ENCODE measurements at places on chromosomes 12 and 14.
A peak's percentile ranks its signal among the peaks of the same experiment; 100 is the strongest.

- peak; percentile 99 for DNase-seq
Observed at GRCh38 chr14:76918782-76919394, 92.7 kb downstream of the LRRC74A start.

GRCh38 chr14:90671382-90672234 lies 144.6 kb downstream of the TTC7B start:
- no peak for DNase-seq

DNA sequence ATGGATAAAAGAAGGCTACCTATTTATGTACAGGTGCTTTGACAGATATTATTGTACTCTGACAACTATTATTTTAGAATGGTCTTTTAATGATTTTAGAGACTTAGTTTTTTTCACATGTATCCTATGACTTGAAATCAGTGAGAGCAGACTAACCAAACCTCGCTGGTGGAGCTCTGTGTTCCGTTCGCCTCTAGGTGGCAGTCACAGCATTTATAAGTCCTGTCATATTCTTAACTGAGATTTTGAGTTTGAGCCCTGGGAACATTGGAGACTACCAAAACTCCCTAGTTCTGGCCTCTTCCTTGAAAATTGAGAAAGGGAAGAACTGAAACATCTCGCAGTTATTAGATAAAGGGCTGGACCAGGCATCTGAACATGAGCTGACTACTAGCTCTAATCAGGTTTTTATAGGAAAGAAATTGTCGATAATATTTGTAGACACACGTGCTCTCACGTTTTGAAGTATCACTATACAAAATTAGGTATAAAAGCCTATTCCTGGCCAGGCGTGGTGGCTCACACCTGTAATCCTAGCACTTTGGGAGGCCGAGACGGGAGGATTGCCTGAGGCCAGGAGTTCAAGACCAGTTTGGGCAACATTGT lies 48.3 kb downstream of the TTLL5 start:
- DNase-seq = peak; percentile 80

DNA sequence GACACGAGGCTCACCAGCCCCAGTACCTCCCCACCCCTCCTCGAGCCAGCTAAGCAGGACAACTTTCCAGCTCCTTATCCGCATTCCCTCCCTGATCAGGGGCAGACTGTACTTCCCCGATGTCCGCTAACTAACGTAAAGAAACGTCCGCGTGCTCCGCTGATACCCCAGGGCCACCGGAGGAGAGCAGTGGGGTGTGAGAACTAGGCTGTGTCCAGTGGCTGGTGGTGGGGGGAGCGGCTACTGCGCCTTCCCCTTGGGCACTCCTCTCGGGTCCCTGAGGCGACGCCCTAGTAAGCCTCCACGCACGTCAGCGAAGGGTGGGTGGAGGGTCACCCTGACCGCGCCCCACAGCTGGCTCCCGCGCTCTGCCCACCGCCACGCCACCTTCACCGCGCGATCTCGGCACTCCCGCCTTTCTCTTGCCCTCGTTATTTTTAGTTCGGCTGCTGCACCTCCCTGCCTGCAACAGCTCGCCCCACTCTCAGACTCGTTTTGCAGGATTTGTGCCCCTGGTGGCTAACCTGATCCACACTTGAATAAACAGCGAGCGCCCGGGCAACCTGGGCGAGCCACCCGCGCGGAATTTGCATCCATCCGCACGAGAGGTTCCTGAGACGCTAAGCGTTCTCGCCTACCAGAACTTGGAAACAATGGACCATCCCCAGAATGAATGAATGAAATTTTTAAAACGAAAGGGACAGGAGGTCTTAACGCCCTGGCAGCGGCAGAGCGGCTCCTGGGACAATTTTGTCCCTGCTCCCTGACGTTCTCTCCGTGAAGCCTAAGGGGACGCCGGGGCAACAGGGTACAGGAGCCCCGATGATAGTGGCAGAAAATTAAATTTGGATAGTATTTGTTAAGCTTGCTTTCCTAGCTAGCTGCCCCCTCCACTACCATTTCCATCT lies 6.9 kb upstream of the BMP4 start:
- peak; percentile 50 for DNase-seq

DNA sequence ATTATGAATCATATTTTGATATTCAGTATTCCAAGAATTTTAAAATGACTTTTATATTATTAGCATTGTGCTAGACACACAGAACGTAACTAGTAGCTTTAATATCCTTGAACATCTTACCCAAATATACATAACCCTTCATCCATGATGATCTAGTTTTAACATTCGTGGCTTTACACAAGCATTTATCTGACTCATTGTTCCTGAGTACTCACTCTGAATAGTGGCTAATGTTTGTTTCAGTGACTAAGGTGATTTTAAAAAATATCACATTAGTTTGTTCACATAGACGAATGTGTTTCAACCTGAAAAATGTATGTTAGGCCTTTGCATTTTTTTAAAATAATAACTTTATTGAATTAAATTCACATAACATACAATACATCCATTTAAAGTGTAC lies 80.0 kb upstream of the PTPRQ start:
- no peak for DNase-seq

- DNase-seq = peak; percentile 81
Observed at GRCh38 chr12:114704096-114704495, 20.1 kb upstream of the TBX3 start.

DNA sequence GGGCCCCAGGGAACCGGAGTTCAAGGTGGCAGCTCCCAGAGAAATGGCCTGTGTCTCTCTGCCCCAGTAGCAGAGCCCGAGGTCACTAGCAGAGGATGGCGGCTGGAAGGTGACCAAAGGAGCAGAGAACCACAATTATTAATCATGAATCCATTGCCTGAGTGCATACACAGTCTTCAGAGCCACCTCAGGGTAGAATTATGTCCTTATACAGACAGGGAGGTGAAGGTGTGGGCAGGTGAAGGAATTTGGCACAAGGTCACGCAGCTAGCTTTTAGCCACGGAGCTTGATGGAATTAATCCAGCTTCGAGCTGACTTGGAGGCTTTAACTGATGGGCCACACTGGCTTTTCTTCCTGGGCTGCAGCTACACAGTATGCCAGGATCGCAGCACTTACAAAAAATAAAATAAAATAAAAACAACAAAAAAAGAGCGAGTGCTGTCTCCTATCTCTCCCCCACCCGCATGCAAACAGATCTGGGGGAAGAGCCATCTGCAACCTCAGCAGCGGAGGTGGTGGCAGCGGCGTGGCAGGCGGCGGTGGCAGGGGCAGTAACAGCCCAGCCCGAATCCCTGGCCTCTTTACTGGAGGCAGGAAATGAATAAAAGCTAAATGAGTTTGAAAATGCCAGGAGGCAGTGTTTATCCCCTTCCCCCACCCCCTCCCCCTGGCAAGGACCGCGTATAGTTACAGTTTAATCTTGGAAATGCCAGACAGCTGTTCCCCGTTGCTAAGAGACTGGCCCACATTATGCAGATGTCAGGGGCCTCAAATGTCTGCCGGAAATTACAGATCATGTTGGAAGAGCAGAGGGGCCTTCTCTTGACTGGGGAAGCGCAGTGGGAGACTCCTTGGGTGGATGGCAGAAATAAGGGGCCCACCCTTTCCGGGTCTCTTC lies 93.5 kb downstream of the LRRC74A start:
- peak; percentile 88 for DNase-seq

- DNase-seq = peak; percentile 62
Observed at GRCh38 chr12:47507221-47507620, 198.6 kb downstream of the RPAP3 start.

DNA sequence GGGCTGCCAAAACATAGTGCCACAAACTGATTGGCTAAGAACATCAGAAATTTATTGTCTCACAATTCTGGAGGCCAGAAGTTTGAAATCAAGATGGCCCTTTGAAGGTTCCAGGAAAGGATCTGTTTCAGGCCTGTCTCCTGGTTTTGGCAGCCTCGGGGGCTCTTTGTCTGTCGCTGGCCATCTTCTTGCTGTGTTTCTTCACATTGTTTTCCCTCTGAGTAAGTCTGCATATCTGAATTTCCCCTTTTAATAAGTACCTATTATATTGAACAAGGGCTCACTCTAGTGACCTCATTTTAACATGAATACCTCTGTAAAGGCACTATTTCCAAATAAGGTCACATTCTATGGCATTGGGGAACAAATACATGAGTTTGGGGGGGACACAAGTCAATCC lies 467.1 kb upstream of the MGAT4C start:
- no peak for DNase-seq

- no peak for DNase-seq
Observed at GRCh38 chr14:76837524-76837923, 11.3 kb downstream of the LRRC74A start.

DNA sequence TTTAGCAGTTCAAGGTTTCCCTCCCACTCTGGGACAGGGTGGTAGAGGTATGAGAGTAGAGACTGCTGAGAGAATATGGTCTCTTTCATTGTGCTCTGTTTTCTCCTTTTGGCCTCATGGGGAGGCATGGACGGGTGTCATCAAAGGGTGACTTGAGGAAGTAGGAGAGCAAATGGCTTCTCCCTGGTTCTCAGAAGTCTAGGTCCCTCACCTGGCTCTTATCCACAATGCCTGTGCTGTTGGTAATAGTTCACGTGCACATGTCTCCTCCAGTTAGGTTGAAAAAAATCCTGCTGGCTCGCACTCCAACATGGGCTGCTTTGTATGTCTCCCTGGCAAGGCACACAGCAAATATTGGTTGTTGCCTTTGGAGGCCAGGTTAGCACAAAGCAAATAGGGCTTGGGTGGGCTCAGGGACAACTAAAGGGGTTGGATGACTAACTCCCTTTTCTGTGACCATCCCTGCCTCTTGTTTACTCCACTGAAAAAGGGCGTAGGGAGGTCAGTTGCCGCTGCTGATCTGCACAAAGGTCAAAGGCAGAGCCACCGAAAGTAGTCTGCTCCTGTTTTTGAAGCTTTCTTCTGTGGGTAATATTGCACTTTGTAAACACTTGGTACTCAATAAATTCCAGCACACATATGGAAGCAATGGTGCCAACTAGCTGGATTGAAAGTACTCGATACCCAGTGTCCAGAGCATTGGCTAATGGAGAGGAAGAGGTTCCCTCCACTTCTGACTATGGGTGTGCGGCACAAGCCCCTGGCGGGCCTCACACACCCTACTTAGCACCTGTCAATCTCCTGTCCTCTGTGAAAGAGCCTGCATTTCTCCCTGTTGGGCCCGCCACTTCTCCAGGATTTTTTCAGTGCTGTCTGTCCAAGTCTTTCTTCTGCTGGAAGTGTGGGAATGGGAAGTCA lies 121.8 kb downstream of the SLC38A6 start:
- no peak for DNase-seq

GRCh38 chr14:63444588-63444987 lies 98.6 kb downstream of the PPP2R5E start:
- DNase-seq = no peak

GRCh38 chr14:84708865-84709264 lies 821.1 kb upstream of the FLRT2 start:
- DNase-seq = no peak

DNA sequence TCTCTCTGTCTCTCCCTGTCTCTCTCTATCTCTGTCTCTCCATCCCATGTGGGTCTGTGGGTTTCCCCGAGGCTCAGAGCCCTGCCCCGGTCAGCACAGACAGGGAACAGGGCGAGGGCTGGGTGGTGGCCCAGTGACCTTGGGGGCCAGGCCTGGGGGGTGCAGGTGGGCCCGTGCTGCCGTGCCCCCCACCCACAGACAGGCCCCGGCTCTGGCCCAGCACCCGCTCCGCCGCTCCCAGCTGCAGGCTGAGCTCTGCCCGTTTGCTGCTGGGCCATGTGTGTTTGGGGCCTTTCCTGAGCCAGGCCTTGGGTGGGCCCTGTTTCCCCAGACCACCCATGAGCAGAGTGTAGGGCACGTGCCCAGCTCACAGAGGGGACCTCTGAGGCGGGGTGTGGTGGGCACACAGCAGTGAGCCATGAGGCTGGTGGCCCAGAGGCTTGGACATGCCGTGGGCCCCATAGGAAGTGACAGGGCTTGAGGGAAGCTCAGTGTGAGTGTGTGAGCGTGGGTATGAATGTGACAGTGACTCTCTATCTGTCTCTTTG lies 51.0 kb downstream of the TMEM121 start:
- no peak for DNase-seq

DNA sequence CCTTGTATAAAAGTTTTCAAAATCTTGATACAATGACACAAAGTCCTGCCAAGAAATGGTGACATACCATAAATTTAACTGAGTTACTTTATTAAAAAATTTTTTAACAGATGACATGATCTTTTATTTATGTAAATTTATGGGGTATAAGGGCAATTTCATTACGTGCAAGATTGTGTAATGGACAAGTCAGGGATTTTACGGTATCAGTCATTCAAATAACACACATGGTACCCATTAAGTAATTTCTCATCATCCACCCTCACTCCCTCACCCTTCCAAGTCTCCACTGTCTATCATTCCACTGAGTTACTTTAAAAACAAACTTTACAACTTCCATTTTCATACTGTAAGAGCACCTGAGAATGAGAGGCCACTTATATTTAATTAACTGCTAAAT lies 37.4 kb downstream of the SPTLC2 start:
- DNase-seq = peak; percentile 83
